ENCODE measurements at places on chromosomes 7 and 10.

DNA sequence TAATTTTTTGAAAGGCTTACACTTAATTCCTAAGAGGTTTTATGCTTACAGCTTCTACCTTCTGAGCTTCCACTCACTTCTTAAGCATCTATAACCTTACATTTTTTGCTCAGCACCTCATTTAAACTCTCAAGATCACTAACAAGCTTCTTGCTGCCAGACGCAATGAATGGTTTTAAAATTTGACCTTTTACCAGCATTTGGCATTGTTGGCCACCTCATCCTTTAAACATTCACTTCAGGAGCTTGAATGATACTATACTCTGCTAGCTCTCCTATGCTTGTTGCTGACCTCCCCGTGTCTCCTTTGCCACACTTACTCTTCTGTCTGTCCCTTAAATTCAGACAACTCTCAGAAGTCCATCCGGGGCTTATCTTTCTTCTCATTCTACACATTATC is 37.7 kb upstream of the ODAD2 start:
- DNase-seq: no peak

DNA sequence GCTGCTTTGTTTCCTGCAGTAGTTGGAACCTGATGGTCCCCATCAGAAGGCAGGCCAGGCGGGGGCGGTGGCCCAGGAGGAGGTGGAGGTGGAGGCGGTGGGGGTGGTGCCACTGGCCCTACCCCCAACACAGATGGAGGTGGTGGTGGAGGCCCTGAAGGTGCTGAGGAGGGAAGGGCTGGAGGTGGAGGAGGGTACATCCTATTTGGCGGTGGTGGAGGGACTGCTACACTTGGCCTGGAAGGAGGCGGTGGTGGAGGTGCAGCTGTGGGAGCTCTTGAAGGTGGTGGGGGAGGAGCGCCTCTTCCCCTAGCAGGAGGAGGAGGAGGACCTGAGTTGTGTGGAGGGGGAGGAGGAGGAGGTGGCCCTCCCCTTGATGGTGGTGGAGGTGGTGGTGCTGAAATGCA is 36.8 kb downstream of the LMOD2 start:
- no peak for DNase-seq

- no peak for DNase-seq
Observed at GRCh38 chr7:158495216-158495615, 92.4 kb downstream of the PTPRN2 start.

DNA sequence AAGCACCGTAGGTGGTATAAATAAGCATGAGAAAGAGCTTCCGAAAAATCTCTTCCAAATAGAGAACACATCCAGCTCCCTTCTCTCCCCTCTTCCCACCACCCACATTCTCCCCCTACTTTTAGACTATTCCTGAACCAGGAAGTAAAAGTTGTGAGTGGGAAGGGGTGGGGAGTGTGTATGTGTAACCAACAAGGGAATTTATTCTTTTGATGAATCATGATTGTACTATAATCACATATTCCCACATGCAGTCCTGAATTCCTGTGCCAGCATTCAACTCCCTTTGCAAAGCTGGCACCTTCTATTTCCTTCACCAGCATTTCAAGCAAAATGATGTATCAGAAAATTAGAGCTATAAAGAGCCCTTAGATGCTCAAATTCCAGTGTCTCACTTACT is 230.6 kb upstream of the CHRM2 start:
- DNase-seq: no peak

DNA sequence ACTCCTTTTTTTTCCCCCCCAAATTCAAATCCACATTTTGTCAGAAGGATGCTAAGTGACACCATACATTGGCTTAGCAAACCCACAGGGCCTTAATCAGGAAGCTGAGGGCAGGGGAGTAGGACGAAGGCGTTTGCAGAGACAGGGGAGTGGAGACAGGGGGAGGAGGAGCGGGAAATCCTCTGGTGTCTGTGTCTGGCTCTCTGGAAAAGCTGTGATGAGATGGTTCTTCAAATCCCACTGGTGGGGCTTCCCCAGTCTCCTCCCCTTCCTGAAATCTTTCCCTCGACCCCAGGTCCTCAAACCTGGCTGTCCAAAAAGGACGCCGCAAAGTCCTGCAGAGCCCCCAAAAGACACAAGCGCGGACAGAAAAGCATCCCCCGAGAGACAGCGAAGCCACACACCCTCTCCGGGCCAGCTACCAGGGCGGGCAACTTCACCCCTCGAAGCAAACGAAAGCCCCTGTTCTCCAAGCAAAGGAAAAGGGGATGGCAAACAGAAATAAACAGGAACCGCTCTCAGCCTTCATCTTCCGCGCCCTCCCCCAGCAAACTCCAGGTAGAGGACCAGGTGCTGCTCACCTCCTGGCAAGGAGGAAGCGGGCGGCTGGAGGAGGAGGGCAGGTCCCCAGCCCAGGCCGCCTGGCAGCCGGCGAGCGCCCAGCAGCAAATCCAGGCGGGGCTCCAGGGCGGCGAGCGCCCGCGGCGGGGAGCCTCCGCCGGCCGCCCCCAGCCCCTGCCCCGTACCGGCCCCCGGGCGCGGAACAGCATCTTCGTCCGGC is 520 bp downstream of the ELAPOR2 start:
- DNase-seq: peak; percentile 13

Measured in frontal cortex (tissue), 4 donors.